ENCODE measurements at places on chromosomes 3 and 15. TPM values are rescaled to one million over a fixed set of nuclear protein-coding genes. Genes with fewer than 3 reads are reported as not detected.
A peak's percentile ranks its signal among the peaks of the same experiment; 100 is the strongest.

C3orf22 gene
- not detected for total RNA-seq

EFCAB12 gene
- total RNA-seq, result 0.45 TPM

EPHA3 gene
- not detected for total RNA-seq

CTDSPL gene
- total RNA-seq, result 3.7 TPM

EFHB gene
- 0.51 TPM for total RNA-seq

AP4E1 gene
- 12.0 TPM for total RNA-seq

IL5RA gene
- 0.74 TPM for total RNA-seq

PODXL2 gene
- 1.2 TPM for total RNA-seq

ANKRD63 gene
- total RNA-seq, result not detected

GXYLT2 gene
- not detected for total RNA-seq

IRAK2 gene
- total RNA-seq, result 7.3 TPM

CSPG5 gene
- total RNA-seq, result 0.29 TPM

GRCh38 chr3:195124378-195124992, 146.5 kb downstream of the XXYLT1 start:
- no peaks in the 10 kb centered on the region for H3K27me3 ChIP-seq
- peaks cover 19% of the 10 kb centered on the region for H3K4me1 ChIP-seq
- no peak for DNase-seq
- H3K27ac ChIP-seq, result no peak overlapping the region
- H3K4me3 ChIP-seq, result no peak overlapping the region
- H3K36me3 ChIP-seq, result no peaks in the 10 kb centered on the region

- no peak for DNase-seq
- no peaks in the 10 kb centered on the region for H3K27me3 ChIP-seq
- H3K36me3 ChIP-seq, result no peaks in the 10 kb centered on the region
- H3K27ac ChIP-seq, result no peak overlapping the region
- no peaks in the 10 kb centered on the region for H3K4me1 ChIP-seq
- no peak overlapping the region for H3K4me3 ChIP-seq
Observed at GRCh38 chr3:117404141-117404540, 694.6 kb downstream of the TUSC7 start.

DNA sequence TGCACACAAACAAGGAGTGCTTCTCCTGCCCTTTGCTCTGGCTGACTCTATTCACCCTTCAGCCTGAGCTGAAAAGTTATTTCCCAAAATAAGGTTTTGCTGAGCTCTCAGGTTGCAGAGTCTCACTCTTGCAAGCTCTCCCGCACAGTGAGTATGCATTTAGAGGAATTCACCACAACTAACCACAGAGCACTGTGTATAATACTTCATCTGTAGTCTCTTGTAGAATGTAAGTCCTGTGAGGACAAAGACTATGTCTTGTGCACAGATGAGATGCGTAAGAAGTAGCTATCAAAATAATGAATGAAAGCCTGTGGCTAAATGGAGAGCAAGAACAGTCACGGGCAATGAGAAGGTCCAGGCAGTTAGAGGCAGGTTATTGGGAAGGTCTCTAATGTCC, 156.5 kb upstream of the SLCO3A1 start:
- no peak for DNase-seq
- H3K4me1 ChIP-seq, result no peaks in the 10 kb centered on the region
- no peaks in the 10 kb centered on the region for H3K36me3 ChIP-seq
- no peak overlapping the region for H3K27ac ChIP-seq
- no peak overlapping the region for H3K4me3 ChIP-seq
- H3K27me3 ChIP-seq, result peaks cover 1% of the 10 kb centered on the region

- H3K4me1 ChIP-seq, result no peaks in the 10 kb centered on the region
- H3K36me3 ChIP-seq, result no peaks in the 10 kb centered on the region
- H3K4me3 ChIP-seq, result no peak overlapping the region
- H3K27me3 ChIP-seq, result no peaks in the 10 kb centered on the region
Observed at GRCh38 chr3:135000465-135000864, 205.4 kb downstream of the EPHB1 start.

GRCh38 chr3:136283627-136284026, 33.5 kb downstream of the PCCB start:
- H3K4me1 ChIP-seq, result peaks cover 6% of the 10 kb centered on the region
- no peak overlapping the region for H3K27ac ChIP-seq
- no peaks in the 10 kb centered on the region for H3K27me3 ChIP-seq
- H3K36me3 ChIP-seq, result peaks cover 62% of the 10 kb centered on the region
- H3K4me3 ChIP-seq, result no peak overlapping the region

DNA sequence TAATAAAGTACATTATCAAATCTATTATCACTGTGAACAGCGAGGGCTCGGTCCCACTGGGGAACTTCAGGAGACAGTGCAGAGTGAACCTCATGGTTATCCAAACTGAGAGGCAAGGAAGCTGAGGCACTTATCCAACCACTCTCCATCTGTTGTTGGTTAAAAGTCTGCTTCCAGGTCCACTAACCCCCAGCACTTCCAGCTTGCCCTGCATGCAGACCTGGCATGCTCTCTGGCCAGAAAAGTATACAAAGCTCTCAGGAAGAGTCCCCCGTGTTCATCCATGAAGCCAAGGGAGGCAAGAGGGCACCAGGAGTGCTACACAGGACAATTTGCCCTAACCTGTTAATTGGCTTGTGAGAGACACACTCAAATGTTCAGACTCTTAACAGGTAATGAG, 36.0 kb downstream of the FBN1 start:
- no peaks in the 10 kb centered on the region for H3K36me3 ChIP-seq
- no peak for DNase-seq
- no peaks in the 10 kb centered on the region for H3K27me3 ChIP-seq
- H3K4me3 ChIP-seq, result no peak overlapping the region
- H3K4me1 ChIP-seq, result no peaks in the 10 kb centered on the region

- H3K4me3 ChIP-seq, result no peak overlapping the region
- H3K4me1 ChIP-seq, result no peaks in the 10 kb centered on the region
- H3K36me3 ChIP-seq, result peaks cover 16% of the 10 kb centered on the region
- DNase-seq, result no peak
- no peaks in the 10 kb centered on the region for H3K27me3 ChIP-seq
Observed at GRCh38 chr15:99662903-99663302, 70.3 kb downstream of the LYSMD4 start.

GRCh38 chr3:139332092-139332491, 11.7 kb upstream of the MRPS22 start:
- no peak for DNase-seq
- no peaks in the 10 kb centered on the region for H3K36me3 ChIP-seq
- H3K4me3 ChIP-seq, result no peak overlapping the region
- H3K4me1 ChIP-seq, result peaks cover 3% of the 10 kb centered on the region
- H3K27ac ChIP-seq, result no peak overlapping the region

DNA sequence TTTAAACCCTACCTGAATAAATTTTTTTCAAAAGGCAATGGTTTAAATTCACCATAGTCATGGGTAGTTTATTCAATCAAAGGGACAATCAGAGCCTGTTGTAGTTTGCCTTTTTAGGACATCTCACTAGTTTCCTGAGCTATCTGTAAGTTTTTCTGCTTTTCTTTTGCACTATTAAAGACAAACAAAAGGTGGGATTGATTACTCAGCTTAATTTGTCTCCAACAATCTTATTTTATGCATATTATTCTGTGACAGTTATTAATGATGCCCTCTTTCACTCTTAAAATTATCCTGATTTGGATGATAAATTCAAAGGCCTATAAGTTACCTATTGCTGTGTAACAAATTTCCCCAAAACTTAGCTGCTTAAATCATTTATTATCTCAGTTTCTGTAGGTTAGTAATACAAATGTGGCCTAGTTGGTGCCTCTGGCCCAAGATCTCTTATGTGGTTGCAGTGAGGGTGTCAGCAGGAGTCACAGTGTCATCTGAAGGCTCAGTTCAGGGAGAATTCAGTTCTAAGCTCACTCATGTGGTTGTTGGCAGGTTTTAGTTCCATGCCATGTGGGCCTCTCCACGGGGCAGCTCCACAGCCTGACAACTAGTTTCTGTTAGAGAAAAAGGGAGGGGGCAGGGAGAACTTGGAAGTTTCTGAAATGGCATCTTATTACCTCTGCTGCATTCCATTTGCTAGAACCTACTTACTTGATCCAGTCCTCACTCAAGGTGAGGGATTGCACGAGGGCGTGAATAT, 16.0 kb downstream of the ARMC8 start:
- peaks cover 49% of the 10 kb centered on the region for H3K4me1 ChIP-seq
- no peak overlapping the region for H3K27ac ChIP-seq
- no peaks in the 10 kb centered on the region for H3K27me3 ChIP-seq
- DNase-seq, result no peak
- peaks cover 6% of the 10 kb centered on the region for H3K36me3 ChIP-seq

GRCh38 chr3:152405915-152406802, 137.4 kb downstream of the MBNL1 start:
- peaks cover 10% of the 10 kb centered on the region for H3K36me3 ChIP-seq
- H3K4me3 ChIP-seq, result no peak overlapping the region
- no peaks in the 10 kb centered on the region for H3K27me3 ChIP-seq
- H3K27ac ChIP-seq, result peak overlapping the region; percentile 72
- no peak for DNase-seq
- peaks cover 74% of the 10 kb centered on the region for H3K4me1 ChIP-seq

GRCh38 chr15:57866149-57866736, 159.7 kb downstream of the POLR2M start:
- no peaks in the 10 kb centered on the region for H3K36me3 ChIP-seq
- DNase-seq, result peak; percentile 68
- no peaks in the 10 kb centered on the region for H3K4me1 ChIP-seq
- H3K4me3 ChIP-seq, result no peak overlapping the region

- H3K36me3 ChIP-seq, result no peaks in the 10 kb centered on the region
- H3K27ac ChIP-seq, result peak overlapping the region; percentile 73
- no peak overlapping the region for H3K4me3 ChIP-seq
- peaks cover 34% of the 10 kb centered on the region for H3K4me1 ChIP-seq
- no peaks in the 10 kb centered on the region for H3K27me3 ChIP-seq
- DNase-seq, result no peak
Observed at GRCh38 chr3:115164374-115165221, 17.5 kb upstream of the ZBTB20 start.

GRCh38 chr3:63228677-63229076, 49.4 kb upstream of the SYNPR start:
- no peaks in the 10 kb centered on the region for H3K36me3 ChIP-seq
- H3K27me3 ChIP-seq, result no peaks in the 10 kb centered on the region
- no peak for DNase-seq
- no peak overlapping the region for H3K4me3 ChIP-seq

DNA sequence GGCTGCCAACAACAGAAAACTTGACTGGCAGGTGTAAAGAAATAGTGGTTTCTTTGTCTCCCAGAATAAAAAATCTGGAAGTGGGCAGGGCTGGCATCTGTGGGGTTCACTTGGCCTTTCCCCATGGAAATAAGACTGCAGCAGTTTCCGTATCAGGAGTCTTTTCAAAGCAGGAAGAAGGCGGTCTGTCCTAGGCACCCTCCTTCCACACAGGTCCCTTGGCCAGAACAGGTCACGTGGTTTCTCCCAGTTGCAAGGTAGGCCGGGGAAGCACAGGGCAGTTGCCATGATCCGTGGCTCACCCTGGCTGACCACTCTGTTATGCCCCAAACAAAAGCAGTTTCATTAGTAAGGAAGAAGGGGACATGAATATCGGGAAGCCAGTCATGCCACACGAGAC, 45.4 kb downstream of the ZDHHC19 start:
- no peak overlapping the region for H3K27ac ChIP-seq
- H3K27me3 ChIP-seq, result no peaks in the 10 kb centered on the region
- no peaks in the 10 kb centered on the region for H3K36me3 ChIP-seq
- peaks cover 11% of the 10 kb centered on the region for H3K4me1 ChIP-seq
- no peak overlapping the region for H3K4me3 ChIP-seq

DNA sequence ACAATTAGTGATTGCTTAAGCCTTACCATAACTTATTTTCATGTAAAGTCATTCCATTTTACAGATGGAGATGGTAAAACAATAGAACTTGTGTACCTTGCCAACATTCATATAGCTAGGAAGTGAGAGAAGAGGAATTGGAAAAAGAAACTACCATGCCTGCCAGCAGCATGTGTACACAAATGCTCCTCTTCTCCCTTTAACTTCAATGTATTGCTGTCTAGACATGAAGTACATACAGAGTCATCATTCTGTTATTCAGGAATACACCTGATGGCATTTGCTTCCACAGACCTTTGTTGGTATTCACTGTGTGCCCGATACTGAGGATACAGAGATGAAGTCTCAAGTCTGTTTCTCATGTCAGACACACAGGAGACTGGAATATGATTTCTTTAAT, 7.1 kb upstream of the TMEM207 start:
- no peak overlapping the region for H3K4me3 ChIP-seq
- DNase-seq, result no peak
- H3K4me1 ChIP-seq, result no peaks in the 10 kb centered on the region
- H3K36me3 ChIP-seq, result no peaks in the 10 kb centered on the region
- peaks cover 3% of the 10 kb centered on the region for H3K27me3 ChIP-seq

DNA sequence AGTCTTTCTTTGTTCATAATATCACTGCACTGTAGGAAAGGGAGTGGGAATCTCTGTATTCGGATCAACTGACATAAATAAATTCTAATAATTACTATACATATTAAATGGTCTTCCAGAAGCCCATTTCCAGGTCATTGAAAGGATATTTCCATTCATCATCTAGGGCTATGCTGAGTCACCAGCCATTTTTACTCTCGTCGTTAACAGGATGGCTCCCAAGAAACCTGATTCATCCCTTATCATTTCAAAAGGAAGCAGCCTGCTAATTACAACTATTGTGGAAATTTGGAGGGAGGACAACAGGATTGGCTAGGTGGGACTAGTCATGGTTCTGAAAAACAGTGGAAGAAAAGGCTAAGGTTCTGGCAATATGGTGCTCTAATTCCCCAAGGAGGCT, 13.6 kb downstream of the GMNC start:
- no peak overlapping the region for H3K4me3 ChIP-seq
- H3K27me3 ChIP-seq, result no peaks in the 10 kb centered on the region

- no peaks in the 10 kb centered on the region for H3K27me3 ChIP-seq
- H3K36me3 ChIP-seq, result no peaks in the 10 kb centered on the region
- no peak overlapping the region for H3K27ac ChIP-seq
- H3K4me1 ChIP-seq, result no peaks in the 10 kb centered on the region
Observed at GRCh38 chr3:126373682-126374601, 16.7 kb upstream of the KLF15 start.

- H3K36me3 ChIP-seq, result no peaks in the 10 kb centered on the region
- H3K27me3 ChIP-seq, result no peaks in the 10 kb centered on the region
- no peak overlapping the region for H3K27ac ChIP-seq
- no peak overlapping the region for H3K4me3 ChIP-seq
- no peaks in the 10 kb centered on the region for H3K4me1 ChIP-seq
Observed at GRCh38 chr15:40344217-40344616, 3.5 kb upstream of the CCDC9B start.

- H3K4me1 ChIP-seq, result no peaks in the 10 kb centered on the region
- no peaks in the 10 kb centered on the region for H3K36me3 ChIP-seq
- H3K27me3 ChIP-seq, result peaks cover 9% of the 10 kb centered on the region
- no peak overlapping the region for H3K27ac ChIP-seq
- no peak for DNase-seq
Observed at GRCh38 chr15:100802421-100803170, 77.0 kb upstream of the ALDH1A3 start.

Data from activated CD4-positive, alpha-beta memory T cell treated with anti-CD3 and anti-CD28 coated beads for 36 hours (primary cell).